ENCODE measurements at places on chromosomes 13 and 19. TPM values are rescaled to one million over a fixed set of nuclear protein-coding genes. Genes with fewer than 3 reads are reported as not detected.

DNA sequence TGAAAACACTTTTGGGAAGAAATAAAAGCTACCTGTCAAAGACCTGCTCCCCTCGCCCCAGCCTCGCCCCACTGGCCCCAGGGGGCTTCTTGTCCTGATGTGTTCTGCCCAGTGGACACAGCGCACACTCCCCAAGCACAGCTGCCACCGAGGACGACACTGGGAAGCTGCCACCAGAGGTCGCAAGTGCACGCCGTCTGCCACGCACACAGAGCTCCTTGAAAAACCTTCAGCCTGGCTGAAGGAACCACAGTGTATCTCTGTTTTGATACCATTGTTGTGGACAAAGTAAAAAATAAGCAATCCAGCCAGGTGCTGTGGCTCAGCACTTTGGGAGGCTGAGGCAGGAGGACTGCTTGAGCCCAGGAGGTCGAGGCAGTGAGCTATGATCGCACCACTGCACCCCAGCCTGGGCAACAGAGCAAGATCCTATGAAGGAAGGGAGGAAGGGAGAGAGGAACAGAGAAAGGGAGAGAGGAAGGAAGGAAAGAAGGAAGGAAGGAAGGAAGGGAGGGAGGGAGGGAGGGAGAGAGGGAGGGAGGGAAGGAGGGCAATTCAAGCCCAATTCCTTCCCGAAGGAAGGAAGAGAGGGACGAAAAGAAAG, 57.3 kb downstream of the CEBPG start:
- H3K27ac ChIP-seq = no peak overlapping the region
- no peaks in the 10 kb centered on the region for H3K27me3 ChIP-seq
- DNase-seq = peak; percentile 63

- no peaks in the 10 kb centered on the region for H3K36me3 ChIP-seq
- H3K4me1 ChIP-seq = peaks cover 5% of the 10 kb centered on the region
- no peak overlapping the region for H3K4me3 ChIP-seq
- no peaks in the 10 kb centered on the region for H3K27me3 ChIP-seq
- H3K27ac ChIP-seq = no peak overlapping the region
Measured at GRCh38 chr13:97568850-97569249, 134.9 kb downstream of the RAP2A start.

GRCh38 chr19:35885904-35886303, 14.4 kb downstream of the NFKBID start:
- no peaks in the 10 kb centered on the region for H3K4me1 ChIP-seq
- H3K36me3 ChIP-seq = peaks cover 31% of the 10 kb centered on the region
- no peak for DNase-seq
- H3K27ac ChIP-seq = no peak overlapping the region

GRCh38 chr13:111846391-111847159, 220.4 kb upstream of the SOX1 start:
- no peaks in the 10 kb centered on the region for H3K4me1 ChIP-seq
- no peak for DNase-seq
- no peaks in the 10 kb centered on the region for H3K36me3 ChIP-seq

DNA sequence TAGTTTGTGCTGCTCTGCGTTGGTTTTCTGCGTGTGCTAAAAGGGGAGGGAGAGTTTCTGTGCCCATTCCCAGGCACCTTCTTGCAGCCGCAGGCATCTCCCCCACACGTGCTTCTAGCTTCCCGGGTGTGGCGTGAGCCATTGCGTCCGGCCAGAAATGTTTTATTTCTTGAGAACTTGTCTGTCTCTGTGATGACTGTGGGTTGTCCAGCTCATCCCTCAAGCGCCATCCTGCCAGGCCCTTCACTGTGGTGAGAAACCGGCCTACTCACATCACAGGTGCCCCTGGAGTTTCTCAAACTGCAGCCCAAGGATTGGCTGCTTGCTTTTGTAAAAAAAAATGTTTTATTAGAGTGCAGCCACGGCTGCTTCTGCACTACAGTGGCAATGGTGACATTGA, 24.2 kb downstream of the EPN1 start:
- DNase-seq = no peak
- no peaks in the 10 kb centered on the region for H3K4me1 ChIP-seq
- H3K4me3 ChIP-seq = no peak overlapping the region
- no peaks in the 10 kb centered on the region for H3K27me3 ChIP-seq
- H3K27ac ChIP-seq = no peak overlapping the region
- peaks cover 49% of the 10 kb centered on the region for H3K36me3 ChIP-seq

DNA sequence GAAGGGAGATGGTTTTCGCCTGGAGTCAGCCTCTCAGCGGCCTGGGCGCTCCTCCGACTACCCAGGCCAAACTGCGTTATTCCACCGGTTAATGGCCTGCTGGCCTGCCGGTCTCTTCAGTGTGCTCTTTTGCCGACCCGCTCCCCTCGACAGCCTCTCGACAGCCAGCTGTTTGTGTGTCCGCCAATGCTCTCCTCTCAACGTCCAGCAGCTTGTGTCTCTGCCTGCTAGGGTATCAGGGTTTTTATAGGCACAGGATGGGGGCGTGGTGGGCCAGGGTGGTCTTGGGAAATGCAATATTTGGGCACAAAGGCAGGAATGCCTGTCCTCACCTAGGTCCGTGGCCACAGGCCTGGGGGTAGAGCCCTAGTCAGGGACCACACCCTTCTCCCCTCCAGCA, 1.5 kb upstream of the ZNF235 start:
- no peak overlapping the region for H3K27ac ChIP-seq
- no peak overlapping the region for H3K4me3 ChIP-seq
- no peaks in the 10 kb centered on the region for H3K27me3 ChIP-seq
- H3K36me3 ChIP-seq = peaks cover 13% of the 10 kb centered on the region

DNA sequence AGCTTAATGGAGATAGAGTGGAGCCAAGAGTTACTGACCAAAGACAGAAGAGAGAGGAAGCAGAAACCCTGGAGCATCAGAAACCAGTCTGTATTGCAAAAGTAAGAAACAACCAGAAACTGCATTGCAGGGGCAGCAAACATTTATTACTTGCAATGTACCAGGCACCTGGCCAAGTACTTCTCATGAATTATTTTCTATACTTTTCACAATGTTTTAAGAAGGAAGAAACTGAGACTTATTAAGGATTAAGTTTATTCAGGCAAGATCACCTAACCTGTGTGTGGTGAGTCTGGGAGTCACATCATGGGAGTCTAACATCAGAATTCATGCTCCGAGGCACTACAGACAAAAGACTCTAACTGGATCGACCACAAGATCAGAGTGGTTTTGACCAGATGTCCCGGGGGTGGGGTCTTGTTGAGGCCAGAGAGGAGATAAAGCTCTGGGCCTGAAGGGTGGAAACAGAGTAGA, 47.4 kb downstream of the TNFRSF19 start:
- no peak for DNase-seq
- no peak overlapping the region for H3K4me3 ChIP-seq

GRCh38 chr13:20161275-20161950, 561 bp upstream of the GJA3 start:
- peaks cover 23% of the 10 kb centered on the region for H3K27me3 ChIP-seq
- no peaks in the 10 kb centered on the region for H3K36me3 ChIP-seq
- H3K27ac ChIP-seq = peak overlapping the region; percentile 86
- peak overlapping the region; percentile 65 for H3K4me3 ChIP-seq

GRCh38 chr13:90416938-90417337, 930.5 kb upstream of the MIR17HG start:
- H3K36me3 ChIP-seq = no peaks in the 10 kb centered on the region
- H3K4me3 ChIP-seq = no peak overlapping the region
- H3K27ac ChIP-seq = no peak overlapping the region
- no peak for DNase-seq

DNA sequence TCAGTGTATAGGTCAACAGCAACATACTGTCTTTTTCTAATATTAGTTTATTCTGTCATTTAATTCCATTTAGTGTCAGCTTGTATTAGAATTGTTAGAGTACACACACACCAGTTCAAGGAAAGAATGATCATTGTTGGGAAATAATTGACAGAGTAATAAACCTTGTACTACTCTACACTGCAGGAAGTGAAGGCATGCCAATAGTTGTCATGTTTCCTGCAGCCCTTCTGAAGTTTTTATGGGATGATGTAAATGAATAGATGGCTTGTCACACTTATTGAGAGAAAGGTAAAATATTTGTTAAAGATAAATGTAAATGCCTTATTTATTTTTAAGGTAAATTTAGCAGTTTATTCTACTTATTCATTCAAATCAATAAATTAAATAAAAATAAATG, 306.9 kb upstream of the KLHL1 start:
- no peaks in the 10 kb centered on the region for H3K36me3 ChIP-seq
- DNase-seq = no peak
- H3K4me1 ChIP-seq = no peaks in the 10 kb centered on the region
- no peaks in the 10 kb centered on the region for H3K27me3 ChIP-seq

DNA sequence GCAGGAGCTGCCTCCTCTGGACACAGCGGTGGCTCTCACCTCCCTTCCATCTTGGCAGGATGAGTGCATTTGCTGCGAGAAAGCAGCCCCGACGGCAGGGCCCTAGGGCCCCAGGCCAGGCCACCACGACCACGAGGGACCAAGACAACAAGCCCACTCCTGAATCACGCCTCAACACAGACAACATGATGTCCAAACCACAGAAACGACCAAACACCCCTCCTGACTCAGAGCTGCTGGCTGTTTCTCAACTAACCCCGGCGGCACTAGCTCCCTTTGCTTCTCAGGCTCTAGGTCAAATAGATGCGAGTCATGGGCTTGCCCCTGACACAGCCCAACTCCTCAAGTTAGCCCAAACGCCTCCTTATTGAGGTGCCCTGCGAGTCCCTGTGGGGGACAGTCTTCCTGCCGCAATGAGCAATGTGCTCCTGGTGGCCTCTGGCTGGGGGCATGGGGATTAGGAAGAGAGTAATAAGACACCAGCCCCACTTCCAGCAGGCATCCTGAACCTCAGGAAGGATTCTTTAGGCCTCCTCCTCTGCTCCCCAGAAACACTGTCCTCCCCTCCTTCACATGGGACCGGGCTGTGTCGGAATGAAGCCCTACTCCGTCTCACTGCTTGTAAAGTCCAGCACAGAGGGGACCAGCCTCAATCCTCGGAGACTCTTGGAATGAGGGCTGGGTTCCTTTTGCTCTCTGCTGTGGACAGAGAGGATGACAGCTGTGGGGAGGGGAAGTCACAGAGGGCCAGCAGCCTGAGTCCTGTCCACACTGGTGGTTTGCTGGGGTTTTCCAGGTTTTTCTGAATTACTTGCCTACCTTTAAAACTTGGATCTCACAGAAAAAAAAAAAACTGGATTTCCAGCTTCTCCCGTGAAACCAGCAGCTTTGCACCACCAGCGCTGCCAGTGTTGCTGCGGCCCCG, 6.9 kb upstream of the ATF5 start:
- no peaks in the 10 kb centered on the region for H3K27me3 ChIP-seq
- no peaks in the 10 kb centered on the region for H3K4me1 ChIP-seq
- no peak for DNase-seq
- no peak overlapping the region for H3K27ac ChIP-seq
- H3K36me3 ChIP-seq = peaks cover 4% of the 10 kb centered on the region
- H3K4me3 ChIP-seq = no peak overlapping the region

- DNase-seq = no peak
- no peak overlapping the region for H3K27ac ChIP-seq
- H3K36me3 ChIP-seq = no peaks in the 10 kb centered on the region
- no peak overlapping the region for H3K4me3 ChIP-seq
- no peaks in the 10 kb centered on the region for H3K4me1 ChIP-seq
Measured at GRCh38 chr19:47839913-47840312, 18.2 kb downstream of the CRX start.

DNA sequence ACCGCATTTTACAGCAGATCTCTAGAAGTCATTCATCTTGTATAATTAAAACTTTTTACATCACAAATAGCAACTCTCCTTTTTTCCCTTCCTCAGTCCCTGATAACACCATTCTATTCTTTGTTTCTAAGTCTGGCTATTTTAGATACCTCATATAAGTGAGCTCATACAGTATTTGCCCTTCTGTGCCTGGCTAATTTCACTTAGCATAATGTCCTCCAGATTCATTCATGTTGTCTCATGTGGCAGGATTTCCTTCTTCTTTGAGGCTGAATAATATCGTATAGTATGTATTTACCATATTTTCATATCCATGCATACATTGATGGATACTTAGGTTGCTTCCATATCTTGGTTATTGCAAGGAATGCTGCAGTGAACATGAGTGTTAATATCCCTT, 362.0 kb downstream of the RFC3 start:
- no peaks in the 10 kb centered on the region for H3K4me1 ChIP-seq
- H3K27ac ChIP-seq = no peak overlapping the region
- no peak overlapping the region for H3K4me3 ChIP-seq
- H3K36me3 ChIP-seq = no peaks in the 10 kb centered on the region
- no peaks in the 10 kb centered on the region for H3K27me3 ChIP-seq

DNA sequence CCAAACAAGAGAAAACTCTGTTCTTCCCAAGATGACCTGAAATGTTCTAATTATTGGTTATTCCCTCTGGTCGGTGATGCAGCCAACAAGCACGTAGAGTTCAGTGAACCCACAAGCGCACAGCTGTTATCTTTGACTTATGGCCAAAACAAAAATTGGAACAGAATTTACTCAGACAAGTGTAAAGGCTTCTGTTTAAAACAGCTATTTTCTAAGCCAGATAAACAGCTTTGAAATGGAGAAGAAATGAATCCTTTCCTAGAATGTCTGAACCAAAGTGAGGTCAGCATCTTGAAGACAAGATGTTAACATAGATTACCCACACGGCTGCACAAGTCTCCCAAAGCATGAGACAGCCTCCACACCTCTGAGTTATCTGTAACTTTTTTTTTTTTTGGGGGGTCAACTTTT, 669.2 kb downstream of the DIAPH3 start:
- H3K4me1 ChIP-seq = peaks cover 19% of the 10 kb centered on the region
- no peaks in the 10 kb centered on the region for H3K36me3 ChIP-seq
- H3K27ac ChIP-seq = peak overlapping the region; percentile 18
- no peak overlapping the region for H3K4me3 ChIP-seq
- no peaks in the 10 kb centered on the region for H3K27me3 ChIP-seq
- no peak for DNase-seq

- peaks cover 13% of the 10 kb centered on the region for H3K4me1 ChIP-seq
- no peak overlapping the region for H3K27ac ChIP-seq
- peak overlapping the region; percentile 25 for H3K4me3 ChIP-seq
- no peak for DNase-seq
- no peaks in the 10 kb centered on the region for H3K36me3 ChIP-seq
Measured at GRCh38 chr13:94710881-94711560, 1.3 kb downstream of the SOX21 start.

The PDE4C gene
- 4.6 TPM for polyA plus RNA-seq

The LYL1 gene
- polyA plus RNA-seq = 7.7 TPM

The ZNF724 gene
- polyA plus RNA-seq = 0.35 TPM

The PRODH2 gene
- polyA plus RNA-seq = not detected

The OR7C1 gene
- polyA plus RNA-seq = not detected

The ZNF773 gene
- 4.4 TPM for polyA plus RNA-seq

The ZBTB45 gene
- polyA plus RNA-seq = 9.2 TPM

The VSTM2B gene
- polyA plus RNA-seq = not detected

The SERTAD1 gene
- polyA plus RNA-seq = 10.2 TPM

The ZNF317 gene
- 16.8 TPM for polyA plus RNA-seq

The CPAMD8 gene
- 9.6 TPM for polyA plus RNA-seq

The ZNF561 gene
- 8.7 TPM for polyA plus RNA-seq

The CYP2F1 gene
- polyA plus RNA-seq = not detected

The RABAC1 gene
- 97.2 TPM for polyA plus RNA-seq
